ENCODE measurements at places on chromosomes 16 and 17. TPM values are rescaled to one million over a fixed set of nuclear protein-coding genes. Genes with fewer than 3 reads are reported as not detected.

GALR2 gene
- total RNA-seq = 5.4 TPM

SHMT1 gene
- 21.9 TPM for total RNA-seq

TEKT3 gene
- total RNA-seq = not detected

GRCh38 chr16:52825892-52826291 lies 226.8 kb downstream of the CHD9NB start:
- H3K4me3 ChIP-seq = no peak overlapping the region
- H3K27me3 ChIP-seq = no peaks in the 10 kb centered on the region
- no peaks in the 10 kb centered on the region for H3K36me3 ChIP-seq

DNA sequence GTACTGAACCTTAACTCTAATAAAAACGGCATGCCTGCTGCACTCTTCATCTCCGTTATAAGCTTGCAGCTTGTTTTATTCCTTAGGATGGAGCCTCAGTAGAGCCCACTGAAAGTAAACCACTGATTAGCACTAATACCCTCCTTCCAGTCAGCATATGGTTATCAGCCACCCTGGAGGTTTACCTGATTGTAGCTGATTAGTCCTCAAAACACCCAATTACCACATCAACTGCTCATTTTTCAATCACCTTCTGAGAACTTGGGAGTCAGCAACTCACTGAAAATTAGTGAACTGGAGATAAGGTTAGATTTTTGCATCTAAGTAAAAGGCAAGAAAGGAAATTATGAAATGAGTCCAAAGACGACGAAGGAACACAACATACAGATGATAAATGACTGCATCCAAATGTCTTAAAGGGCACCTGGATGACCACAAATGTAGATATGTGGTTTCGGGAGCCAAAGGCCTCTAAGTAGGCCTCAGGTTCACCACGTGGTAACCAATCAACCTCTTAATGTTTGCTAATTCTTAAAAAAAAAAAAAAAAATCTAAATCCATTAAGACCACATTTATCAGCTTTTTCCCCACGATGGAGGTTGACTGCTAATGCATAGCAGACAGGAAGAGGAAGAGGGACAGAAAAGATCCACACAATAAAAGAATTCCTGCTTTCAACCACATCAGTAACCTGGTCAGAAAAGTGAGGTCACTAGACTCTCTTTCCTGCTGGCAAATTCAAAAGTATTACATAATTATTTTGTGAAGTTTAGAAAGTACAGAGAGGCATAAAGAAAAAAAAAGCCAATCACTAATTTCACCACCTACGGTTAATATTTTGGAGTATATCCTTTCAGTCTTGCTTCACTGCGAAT lies 28.0 kb downstream of the DCUN1D3 start:
- no peak for DNase-seq
- peak overlapping the region; percentile 74 for H3K27ac ChIP-seq
- peaks cover 67% of the 10 kb centered on the region for H3K4me1 ChIP-seq
- H3K4me3 ChIP-seq = no peak overlapping the region
- no peaks in the 10 kb centered on the region for H3K36me3 ChIP-seq

DNA sequence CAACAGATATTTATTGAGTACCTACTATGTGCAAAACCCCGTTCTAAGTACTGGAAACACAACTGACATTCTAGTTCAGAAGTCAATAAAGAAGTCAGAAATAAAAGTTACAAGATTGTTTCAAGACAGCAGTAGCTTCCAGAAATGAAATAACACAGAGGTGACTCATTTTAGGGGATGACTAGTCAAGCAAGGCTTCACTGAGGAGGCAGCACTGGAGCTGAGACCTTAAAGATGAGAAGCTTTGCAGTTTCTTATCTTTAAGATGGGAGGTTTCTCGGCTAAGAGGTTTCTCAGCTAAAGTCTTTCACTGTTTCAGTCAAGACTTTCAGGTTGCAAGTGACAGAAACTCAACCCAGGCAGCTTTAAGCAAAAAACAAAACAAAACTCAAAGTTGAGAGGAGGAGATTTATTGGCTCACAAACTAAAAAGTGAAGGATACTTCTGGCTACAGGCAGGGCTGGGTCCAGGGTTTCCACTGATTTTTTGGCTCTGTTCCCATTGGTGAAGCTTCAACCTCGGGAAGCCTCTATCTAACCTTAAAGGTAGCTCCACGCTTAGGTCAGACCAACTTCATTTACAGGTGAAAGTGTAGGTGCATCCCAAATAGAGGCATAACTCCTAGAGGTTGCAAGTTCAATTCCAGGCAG lies 7.4 kb upstream of the MMP2 start:
- H3K27ac ChIP-seq = peak overlapping the region; percentile 51
- H3K4me1 ChIP-seq = no peaks in the 10 kb centered on the region
- no peak overlapping the region for H3K4me3 ChIP-seq
- no peaks in the 10 kb centered on the region for H3K27me3 ChIP-seq
- DNase-seq = no peak
- H3K36me3 ChIP-seq = no peaks in the 10 kb centered on the region

DNA sequence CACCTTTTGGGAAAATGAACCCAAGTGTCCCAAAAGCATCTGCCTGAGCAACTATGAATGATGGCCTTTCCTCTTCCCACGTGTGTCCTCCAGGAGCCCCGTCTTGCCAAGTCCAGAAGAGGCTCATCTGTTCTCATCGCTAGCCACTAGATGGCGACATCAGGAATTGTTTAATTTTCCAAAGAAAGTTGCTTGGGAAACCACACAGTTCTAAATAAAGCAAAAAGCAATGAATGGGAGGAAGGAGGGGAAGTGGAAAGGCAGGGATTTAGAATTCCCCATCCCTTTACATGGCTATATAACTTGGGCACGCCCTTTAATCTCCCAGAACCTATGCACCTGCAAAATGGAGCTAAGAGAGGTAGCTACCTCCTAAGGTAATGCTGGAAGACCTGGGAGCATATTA lies 9.0 kb upstream of the CDH5 start:
- DNase-seq = peak; percentile 75
- no peak overlapping the region for H3K27ac ChIP-seq
- no peaks in the 10 kb centered on the region for H3K27me3 ChIP-seq

DNA sequence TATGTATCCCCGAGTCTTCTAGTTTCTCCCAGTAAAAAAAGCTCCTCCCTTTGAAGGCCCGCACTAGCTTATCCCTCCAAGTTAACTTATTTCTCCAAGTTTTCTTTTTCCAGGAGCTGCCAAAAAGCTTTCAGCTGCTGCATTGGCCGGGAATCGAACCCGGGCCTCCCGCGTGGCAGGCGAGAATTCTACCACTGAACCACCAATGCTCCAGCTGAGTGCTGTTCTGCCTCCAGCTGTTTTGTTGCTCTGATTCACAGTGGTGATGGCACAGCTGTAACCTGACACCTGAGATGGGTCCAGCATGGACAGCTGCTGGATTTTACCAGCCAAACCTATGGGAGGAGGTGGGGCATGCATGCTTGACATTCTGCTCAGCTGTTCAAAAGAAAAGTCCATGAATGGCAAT lies 22.1 kb downstream of the VAC14 start:
- H3K4me3 ChIP-seq = no peak overlapping the region
- H3K27ac ChIP-seq = peak overlapping the region; percentile 60
- DNase-seq = peak; percentile 85
- peaks cover 22% of the 10 kb centered on the region for H3K4me1 ChIP-seq
- peaks cover 15% of the 10 kb centered on the region for H3K36me3 ChIP-seq

GRCh38 chr17:34709158-34709754 lies 129.9 kb downstream of the TMEM132E start:
- no peaks in the 10 kb centered on the region for H3K4me1 ChIP-seq
- H3K27ac ChIP-seq = no peak overlapping the region
- no peak overlapping the region for H3K4me3 ChIP-seq
- peaks cover 9% of the 10 kb centered on the region for H3K27me3 ChIP-seq
- DNase-seq = no peak

- H3K4me1 ChIP-seq = peaks cover 6% of the 10 kb centered on the region
- DNase-seq = no peak
- H3K4me3 ChIP-seq = no peak overlapping the region
- no peak overlapping the region for H3K27ac ChIP-seq
- no peaks in the 10 kb centered on the region for H3K27me3 ChIP-seq
These were observed 9.8 kb upstream of the TBX2 start for GRCh38 chr17:61389670-61390478.

DNA sequence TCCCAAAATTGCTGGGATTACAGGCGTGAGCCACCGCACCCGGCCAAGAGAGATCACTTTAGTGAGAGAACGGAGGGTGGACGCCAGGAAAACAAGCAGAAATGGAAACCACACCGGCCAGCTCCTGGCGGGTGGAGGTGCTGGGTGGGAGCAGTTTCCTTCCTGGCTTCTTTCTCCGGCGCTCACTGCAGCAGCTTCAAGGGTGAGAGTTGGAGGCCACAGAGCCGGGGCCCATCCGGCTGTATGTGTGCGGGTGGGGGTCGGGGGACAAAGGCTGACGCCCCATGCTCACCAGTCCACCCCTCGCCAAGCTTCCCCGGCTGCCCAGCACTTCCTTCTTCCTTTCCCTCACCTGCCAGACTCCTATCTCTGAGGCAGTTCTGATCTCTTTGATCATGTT lies 13.5 kb upstream of the BHLHA9 start:
- no peaks in the 10 kb centered on the region for H3K27me3 ChIP-seq
- H3K4me3 ChIP-seq = no peak overlapping the region
- H3K4me1 ChIP-seq = peaks cover 17% of the 10 kb centered on the region
- no peak overlapping the region for H3K27ac ChIP-seq
